ENCODE measurements at places on chromosomes 7 and 10.
A peak's percentile ranks its signal among the peaks of the same experiment; 100 is the strongest.

GRCh38 chr7:68511281-68511680 is 1087.0 kb upstream of the AUTS2 start:
- DNase-seq = peak; percentile 5

- DNase-seq = peak; percentile 26
Measured at GRCh38 chr10:12042409-12042796, 206 bp downstream of the UPF2 start.

- DNase-seq = no peak
Measured at GRCh38 chr7:86643561-86644281, at the start of gene GRM3. Gene GRM3, plus strand, starts transcription at chr7:86643909. Its CDS starts 121,237 bp downstream, at chr7:86765146.

DNA sequence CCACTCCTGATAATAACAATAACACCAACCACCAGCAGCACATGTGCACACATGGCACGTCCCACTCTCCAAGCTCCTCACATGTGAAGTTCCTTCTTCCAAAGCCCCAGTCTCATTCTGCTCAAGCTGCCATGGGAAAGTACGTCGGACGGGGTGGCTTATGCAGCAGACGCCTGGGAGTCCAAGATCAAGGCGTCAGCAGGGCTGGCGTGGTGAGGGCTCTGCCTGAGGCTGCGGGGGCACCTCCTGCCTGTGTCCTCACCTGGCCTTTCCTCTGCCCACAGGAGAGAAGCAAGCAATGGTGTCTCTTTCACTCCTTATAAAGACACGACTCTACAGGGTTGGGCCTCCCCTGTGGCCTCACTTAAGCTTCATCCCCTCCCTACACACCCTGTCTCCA is 68.8 kb upstream of the INSIG1 start:
- no peak for DNase-seq

DNA sequence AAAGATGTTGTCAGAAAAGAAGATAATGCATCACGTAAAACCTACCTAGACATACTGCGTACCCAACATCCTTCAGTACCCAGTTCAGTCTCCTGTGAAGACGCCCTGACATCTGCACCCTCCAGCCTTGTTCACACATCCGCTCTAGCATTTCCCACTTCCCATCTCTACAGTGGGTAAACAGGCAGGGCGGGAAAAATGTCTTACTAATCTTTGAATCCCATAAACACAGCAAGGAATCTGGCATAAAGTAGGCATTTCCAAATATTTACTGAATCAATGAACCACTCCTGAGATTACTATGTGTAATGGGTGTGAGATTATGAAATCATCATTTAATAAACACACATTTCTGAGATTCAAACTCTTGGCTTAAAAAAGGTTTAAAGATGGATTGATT is 132.8 kb downstream of the GLI3 start:
- DNase-seq = no peak

DNA sequence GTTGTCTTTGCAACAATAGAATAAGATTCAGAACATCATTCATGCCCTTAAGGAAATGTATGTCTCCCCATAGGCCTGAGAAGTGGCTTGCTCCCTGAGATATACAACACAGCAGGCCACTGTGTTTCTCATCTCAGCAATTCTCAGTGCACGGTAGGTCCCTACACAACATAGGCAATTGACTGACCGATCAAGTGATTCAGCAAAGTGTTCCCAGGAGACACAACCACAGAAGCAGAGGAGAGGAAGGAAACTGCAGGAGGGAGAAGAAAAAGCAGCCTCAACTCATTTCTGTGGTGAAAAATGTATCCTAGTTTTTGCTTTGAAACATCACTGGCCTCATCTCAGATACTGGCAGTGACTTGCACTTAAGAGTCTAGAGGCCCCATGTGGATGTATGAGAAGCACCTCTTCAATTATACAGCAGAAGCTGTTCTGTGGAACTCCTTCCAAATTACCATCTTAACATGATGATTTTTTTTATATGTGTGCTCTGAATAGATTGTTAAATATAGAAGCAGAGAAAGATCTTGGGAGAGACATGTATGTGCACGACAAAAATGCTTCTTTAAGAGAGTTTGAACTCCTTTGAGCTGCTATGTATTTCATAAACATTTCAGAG is 306.8 kb downstream of the XPNPEP1 start:
- no peak for DNase-seq

GRCh38 chr10:74593470-74593869 is 232.9 kb upstream of the KAT6B start:
- DNase-seq = no peak

- no peak for DNase-seq
Measured at GRCh38 chr7:158003441-158004122, 584.0 kb downstream of the PTPRN2 start.

DNA sequence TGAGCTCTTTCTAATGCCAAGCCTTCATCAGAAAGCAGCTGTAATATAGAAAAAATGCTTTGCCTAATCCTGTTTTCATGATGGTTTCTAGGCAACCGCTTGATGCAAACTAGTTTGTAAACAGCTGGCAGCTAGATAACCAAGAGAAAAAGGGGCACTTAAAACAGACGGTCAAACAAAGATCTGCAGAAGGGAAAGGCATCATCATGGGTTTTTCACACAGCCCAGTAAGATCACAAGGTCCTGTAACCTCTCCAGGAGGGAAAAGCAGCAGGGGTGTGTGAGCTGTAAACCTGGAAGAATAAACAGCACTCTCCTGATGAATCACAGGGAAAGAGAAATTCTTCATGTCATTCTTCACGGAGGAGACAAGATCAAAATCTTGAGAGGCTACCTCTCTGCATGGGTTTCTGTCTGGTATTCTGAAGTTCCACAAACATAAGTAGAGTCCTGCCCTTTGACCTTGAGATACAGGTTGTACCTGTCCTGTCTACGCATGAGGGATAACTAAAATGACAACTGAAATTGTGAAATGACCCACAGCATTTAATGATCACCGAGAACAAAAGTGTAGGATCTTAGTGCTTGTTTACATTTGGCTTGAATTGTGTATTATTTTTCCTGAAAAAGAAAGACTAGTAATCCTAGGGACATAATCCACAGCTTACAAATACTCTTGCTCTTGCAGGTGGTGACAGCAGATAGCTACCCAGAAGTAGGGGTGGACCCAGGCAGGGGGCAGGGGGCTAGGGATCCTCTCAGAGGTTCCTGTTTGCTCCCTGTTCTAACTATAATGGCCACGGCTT is 48.0 kb downstream of the CREB3L2 start:
- DNase-seq = peak; percentile 89

DNA sequence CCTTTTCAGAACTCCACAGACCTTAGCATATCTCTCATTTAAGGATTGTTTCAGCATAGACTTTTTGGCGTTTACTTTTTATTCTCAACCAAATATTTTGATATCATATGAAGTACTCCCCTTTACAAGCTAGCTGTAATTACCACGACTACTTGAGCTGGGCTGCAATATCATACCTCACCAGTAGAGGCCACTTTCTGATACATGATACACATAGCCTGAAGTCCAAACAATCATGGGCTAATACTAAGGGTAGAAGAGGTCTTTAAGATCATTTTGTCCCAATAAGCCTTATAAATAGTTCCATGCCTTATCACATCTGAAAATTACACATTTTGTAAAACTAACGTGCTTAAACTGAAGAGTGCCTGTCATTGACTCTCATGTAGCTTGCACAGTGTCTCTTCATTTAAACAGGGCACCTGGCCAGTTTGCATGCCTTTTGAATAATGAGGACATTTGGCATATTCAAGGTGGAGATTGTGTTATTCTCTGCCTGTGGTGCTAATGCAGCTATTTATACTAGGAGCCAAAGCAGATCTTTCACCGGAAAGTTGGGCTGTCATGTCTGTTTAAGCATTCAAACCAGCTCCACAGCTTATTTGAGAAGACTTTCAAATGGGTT is 403.7 kb upstream of the ZMIZ1 start:
- no peak for DNase-seq

DNA sequence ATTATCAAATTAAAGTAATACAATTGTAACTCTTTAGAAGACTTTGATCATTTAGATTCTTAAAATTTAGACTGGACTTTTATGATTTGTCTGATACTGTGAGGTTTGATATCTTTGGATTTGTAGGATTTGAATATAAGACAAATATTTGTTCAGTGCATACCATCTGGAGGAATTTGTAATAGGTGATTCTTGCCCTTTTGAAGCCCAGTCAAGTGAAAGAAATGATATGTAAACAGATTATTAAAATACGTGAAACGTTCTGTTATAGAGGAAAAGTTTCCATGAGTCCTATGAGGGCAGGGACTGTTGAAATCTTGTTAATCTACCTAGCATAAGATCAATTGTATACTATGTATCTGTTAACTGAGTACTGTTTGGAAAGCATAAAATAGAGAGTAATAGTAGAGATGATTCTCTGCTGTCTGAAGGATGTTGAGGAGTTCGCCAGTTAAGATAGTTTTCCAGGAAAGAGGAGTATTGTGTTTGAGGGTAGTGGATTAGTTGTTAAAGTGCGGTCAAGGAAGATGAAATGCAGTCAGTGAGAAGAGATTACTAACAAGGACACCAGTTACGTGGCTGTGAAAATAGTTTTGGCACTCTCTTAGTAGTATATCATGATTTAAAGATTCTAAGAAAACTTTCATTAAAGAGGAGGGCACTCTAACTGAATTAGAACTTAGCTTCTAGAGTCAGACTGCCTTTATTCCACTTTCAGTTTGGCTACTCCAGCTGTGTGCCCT is 14.4 kb downstream of the PDCD4 start:
- DNase-seq = no peak

- no peak for DNase-seq
Measured at GRCh38 chr10:22280078-22280477, 36.1 kb upstream of the COMMD3 start.

- DNase-seq = no peak
Measured at GRCh38 chr7:91079487-91079886, 184.7 kb upstream of the FZD1 start.

- no peak for DNase-seq
Measured at GRCh38 chr7:27247000-27247399, 4.4 kb downstream of the EVX1 start.

GRCh38 chr7:2896131-2896530 is 52.0 kb upstream of the GNA12 start:
- DNase-seq = no peak

- DNase-seq = no peak
Measured at GRCh38 chr10:47127188-47127785, 172.7 kb upstream of the GDF10 start.

- DNase-seq = no peak
Measured at GRCh38 chr10:80411681-80412220, 3.4 kb downstream of the PRXL2A start.

GRCh38 chr7:30799206-30799975 is 28.2 kb downstream of the MINDY4 start:
- DNase-seq = no peak

DNA sequence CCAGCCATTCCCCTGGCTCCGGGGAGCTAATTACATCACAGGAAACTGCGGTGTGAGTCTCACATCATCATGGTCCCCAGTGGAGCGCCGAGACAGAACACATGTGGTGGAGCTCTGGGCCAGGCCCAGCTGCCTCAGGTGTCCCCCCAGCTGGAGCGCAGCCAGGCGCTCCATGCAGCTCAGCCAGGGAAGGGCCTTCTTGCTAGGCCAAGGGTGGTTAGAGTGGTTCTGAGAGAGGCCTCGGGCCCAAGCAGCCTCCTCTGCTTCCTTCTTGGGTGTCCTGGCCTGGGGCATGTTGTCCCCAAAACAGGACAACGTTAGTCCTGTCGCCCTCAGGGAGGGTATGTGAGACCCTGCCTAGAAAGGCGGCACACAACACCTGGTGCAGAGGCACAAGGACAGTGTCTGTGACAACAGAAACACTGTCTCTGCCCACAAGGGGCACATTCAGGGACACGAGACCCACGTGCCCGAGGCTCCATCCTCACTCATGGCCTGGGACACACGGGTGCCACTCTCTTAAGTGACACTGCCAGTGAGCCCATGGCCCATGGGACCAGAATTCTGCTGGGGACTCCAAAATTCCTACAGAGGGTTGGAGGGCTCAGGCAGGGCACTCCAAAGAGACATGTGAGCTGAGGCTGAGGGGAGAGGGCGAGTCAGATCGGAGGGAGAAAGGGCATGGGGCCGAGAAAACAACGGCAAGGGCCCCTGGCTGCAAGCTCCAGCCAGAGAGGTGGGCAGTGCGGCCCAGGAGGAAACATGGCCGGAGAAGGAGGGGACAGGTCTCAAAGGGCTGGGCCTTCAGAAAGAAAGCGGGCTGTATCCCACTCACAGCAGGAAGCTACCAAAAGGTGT is 37.0 kb upstream of the RET start:
- no peak for DNase-seq

GRCh38 chr10:77207828-77208185 is 429.8 kb downstream of the KCNMA1 start:
- peak; percentile 5 for DNase-seq

- DNase-seq = no peak
Measured at GRCh38 chr7:127413962-127414361, 21.5 kb upstream of the ZNF800 start.

DNA sequence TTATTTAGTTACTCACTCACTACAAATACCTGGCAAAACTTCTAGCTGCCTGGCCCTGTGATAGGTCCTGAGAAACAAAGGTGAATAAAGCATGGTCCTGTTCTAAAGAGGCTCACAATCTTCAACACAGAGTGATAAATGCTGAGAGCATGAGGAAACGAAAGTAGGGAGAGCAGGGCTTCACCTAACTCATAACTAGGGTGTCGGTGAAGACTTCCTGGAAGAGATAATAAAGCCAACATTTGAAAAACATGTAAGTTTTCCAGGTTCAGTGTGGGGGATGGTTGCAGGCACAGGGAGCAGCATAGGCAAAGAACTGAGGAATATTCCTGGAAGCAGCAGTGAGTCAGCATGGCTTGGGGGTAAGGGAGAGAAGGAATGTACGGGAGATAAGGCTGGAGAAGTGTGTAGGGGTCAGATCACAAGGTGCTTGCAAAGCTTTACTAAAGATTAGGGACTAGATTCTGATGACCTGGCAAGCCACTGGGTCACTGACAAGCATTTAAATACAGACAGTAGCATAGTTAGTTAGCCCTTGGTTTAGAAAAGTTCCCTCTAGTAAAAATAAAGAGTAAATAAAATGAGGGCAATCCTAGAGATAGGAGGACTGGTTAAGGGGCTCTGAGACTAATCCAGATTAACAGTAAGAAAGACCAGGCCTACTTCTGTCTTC is 5.1 kb downstream of the KEL start:
- DNase-seq = peak; percentile 92

DNA sequence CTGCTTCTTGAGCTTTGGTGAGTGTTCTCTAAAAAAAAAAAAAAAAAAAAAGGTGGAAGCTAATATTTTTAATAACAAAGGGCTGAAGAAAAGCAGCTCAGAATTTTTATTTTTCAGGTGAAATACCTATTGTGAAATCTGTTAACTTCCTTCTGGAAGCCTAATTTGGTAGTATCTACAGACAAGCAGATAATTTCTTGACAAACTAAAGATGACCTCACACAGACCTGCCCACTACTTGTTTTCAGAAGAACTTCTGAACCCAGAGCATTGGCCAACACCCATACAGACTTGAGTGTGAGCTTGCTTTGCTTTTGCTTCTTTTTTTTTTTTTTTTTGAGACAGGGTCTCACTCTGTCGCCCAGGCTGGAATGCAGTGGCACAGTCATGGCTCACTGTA is 31.2 kb downstream of the LRRC4 start:
- DNase-seq = peak; percentile 53

Data from large intestine (tissue), 12 donors.